ENCODE measurements at places on chromosomes 16 and 17.

DNA sequence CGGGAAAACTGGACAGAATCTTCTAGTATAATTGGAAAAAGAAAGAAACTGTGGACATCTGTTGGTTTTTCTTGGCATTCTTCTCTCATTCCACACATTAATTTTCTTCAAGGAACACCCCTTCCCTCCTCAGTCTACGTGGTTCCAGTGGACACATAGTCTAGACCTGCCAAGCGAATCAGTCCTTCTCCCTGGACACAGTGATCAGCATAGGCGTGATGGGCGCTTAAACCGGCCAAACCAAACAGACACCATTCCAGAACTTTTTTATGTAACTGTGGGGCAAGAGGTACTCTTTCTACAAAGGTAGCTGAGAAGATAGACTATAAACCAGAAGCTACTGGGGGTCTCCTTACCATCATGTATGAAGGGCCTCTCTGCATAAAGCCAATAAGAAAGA lies 121.8 kb upstream of the COX10 start:
- no peak for DNase-seq

GRCh38 chr17:80168371-80168770 lies 1.5 kb upstream of the CARD14 start:
- no peak for DNase-seq

DNA sequence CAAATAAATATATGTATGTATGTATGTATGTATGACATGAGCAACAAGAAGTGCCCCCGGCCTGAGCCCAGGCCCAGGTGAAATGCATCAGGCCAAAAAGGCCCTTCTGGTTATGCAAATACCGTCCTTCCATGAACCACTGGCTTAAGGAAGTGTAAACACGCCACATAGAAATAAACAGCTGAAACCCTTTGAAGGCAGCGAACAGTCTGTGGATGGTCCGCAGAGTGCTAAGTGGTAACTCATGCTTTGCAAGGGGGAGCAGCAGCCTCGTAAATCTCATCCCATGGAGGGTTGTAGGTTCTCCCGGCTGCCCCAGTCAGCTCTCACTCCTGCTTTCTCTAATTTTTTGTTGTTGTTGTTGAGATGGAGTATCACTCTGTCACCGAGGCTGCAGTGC lies 36.7 kb downstream of the COTL1 start:
- DNase-seq: no peak

DNA sequence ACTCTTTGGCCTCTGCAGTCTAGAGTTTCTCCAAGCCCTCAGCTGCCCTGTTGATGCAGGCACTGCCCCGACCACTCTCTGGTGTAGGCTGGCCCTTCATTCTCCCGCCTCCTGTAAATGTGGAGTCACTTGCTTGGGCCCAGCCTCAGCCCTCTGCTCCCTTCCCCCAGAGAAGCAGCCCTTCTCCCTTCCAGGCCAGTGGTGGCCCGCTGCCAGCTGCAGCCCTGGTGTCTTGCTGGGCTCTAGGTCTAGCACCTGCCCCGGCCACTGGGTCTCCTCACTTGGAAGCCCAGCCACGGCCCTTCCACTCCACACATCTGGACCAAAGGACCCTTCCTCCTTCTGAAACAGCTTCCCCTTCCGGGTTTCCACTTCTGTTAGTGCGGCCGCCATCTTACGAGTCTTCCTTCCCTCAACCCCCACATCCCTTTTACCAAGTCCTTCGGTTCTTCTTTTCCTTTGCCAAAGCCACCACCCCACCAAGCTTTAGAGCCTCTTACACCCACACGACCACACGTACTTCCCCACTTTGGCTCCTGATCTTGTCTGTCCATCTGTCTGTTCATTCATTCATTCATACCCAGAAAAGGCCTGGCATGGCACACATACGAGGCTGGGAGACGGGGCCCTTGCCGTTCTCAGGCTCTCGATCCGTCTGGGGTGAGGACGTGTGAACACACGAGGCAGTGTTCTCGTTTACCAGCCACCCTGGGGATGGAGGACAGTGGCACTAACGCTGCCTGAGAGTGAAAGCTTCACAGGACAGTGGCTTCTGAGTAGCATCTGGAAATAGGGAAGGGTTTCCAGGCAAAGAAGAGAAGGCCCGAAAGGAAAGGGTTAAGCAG lies 68.0 kb downstream of the ABR start:
- no peak for DNase-seq

GRCh38 chr16:31362476-31363405 lies 7.8 kb downstream of the ITGAX start:
- DNase-seq: no peak

DNA sequence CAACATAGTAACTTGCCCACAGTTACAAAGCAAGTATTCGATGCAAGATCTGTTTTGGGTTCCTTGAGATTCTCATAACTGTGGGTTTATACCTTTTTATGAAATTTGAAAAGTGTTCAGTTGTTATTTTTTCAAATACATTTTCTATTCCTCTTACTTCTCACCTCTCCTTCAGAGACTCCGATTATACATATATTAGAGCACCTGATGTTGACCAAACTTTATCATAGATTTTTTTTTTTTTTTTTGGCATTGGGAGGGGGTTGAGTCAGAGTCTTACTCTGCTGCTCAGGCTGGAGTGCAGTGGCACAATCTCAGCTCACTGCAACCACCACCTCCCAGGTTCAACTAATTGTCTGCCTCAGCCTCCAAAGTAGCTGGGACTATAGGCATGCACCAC lies 51.3 kb upstream of the RBBP6 start:
- no peak for DNase-seq
